Effector CD4-positive, alpha-beta T cell (primary cell): ENCODE measurements at places on chromosomes 7 and 10.

DNA sequence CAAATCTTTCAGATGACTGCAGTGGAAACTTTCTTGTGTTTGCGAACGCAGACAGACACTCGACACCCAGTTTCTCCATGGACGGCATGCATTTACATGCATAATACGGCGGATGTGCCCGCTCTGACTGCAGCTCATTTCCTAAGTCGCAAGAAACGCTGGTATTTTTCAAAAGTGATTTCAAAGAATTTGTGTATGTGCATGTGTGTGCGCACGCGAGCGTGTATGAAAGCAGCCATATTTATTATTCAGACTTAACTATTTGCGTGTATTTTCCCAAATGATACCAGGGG, 436.5 kb upstream of the MGMT start:
- DNase-seq: no peak

DNA sequence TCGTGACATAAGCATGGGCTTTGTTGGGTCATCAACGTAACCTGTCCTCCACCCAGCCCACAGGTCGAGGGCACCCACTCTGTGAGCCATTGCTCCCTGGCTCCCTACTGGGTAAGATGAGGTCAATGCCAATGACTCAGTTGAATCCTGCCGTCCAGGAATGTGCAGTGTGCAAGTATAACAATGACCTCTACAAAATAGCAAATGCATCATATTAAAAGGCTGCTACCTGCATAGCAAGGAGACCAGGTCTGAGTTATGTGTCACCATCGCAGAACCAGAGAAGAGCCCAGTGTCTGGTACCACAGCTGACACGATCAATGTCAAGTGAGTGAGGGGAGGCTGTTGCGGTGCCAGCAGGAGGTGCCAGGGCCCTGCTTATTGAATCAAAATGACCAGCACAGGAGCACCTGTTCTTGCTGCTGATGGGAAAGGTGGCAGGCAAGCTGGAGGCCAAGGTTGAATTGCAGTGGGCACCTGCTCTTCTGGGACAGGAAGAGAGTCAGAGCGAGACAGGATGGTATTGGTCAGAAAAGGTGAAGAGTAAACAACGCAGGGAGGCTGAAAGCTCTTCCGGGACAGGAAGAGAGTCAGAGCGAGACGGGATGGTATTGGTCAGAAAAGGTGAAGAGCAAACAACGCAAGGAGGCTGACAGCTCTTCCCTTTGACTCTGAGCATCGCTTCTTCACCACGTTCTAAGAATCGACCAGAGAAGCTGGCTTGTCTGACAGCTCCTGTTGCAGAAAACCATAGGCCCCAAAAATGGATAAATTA, 108.7 kb upstream of the ADAM12 start:
- DNase-seq: no peak

GRCh38 chr7:106658316-106659165, 2.4 kb downstream of the CCDC71L start:
- no peak for DNase-seq

- DNase-seq: no peak
These were observed 202.0 kb upstream of the SEMA3C start for GRCh38 chr7:81120803-81121202.

DNA sequence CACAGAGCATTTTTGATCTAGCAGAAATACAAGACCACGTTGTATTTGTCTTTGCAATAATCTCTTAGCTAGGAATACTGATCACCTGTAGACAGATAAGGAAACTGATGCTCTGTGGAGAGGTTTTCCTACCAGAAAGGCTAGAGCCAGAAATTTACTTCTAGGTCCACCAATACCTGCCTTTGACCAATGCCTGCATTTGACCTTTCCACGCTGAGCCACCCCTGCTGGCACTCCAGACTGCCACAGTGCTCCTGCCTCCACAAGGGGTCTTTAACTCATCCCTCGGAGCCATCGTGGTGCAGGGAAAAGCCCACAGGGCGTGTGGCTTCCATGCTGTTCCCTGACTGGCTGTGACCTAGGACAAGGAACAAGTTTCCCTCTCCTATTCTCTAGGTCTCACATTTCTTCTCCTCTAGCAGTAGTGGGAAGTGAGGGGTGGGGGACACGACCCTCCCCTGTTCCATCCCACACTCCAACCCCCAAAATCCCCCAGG, 1.5 kb upstream of the ELN start:
- DNase-seq: no peak

DNA sequence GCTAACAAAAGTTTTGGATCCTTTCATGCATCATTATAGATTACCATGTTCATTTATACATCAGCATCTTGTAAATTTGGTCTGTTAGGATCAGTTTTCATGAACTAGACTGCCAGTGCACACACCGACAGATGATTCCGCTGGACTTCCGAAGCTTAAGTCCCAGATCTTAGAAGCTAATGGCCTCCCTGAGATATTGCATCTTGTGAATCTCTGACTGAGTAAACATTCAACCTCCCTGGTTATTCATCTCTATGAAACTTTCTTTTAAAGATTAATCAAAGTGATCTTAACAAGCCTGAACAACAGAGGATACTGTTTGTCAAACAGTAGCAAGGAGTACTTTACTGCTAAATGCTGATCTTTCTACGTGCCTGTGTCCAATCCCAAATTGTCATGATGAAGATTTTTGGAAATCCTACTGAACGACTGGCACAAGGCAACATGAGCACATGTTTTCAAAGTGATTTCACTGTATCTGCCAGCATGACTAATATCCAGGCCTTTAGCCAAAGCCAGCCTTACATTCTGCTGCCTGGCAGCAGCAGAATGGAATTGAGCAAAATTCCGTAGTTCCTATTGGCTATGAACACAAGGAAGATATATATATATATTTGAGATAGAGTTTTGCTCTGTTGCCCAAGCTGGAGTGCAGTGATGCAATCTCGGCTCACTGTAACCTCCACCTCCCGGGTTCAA, 91.3 kb upstream of the ANK3 start:
- DNase-seq: no peak

DNA sequence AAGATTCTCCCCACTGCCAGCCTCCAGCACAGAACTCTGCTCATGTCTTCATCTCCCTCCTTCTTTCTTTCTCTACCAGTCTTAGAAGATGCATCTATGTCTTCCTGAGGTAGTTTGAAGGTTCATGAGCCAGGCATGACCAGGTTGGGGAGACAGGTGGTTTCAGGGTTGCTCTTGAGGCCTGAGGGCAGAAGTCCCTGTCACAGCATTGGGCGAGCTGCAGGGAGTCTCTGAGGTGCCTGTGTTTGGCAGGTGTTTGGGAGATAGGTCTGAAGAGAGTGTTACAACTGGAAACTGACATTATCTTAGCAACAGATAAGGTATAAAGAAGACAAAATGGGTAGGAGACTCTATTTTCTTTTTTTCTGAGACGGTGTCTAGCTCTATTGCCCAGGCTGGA, 18.7 kb downstream of the PRSS2 start:
- DNase-seq: no peak

- no peak for DNase-seq
These were observed 6.4 kb downstream of the ATE1 start for GRCh38 chr10:121921238-121921931.
